ENCODE measurements at places on chromosomes 11 and 22. TPM values are rescaled to one million over a fixed set of nuclear protein-coding genes. Genes with fewer than 3 reads are reported as not detected.

Gene GGTLC3
- not detected for polyA plus RNA-seq

Gene RANBP1
- polyA plus RNA-seq: 419 TPM

Gene EI24
- 89.7 TPM for polyA plus RNA-seq

Gene DUSP18
- polyA plus RNA-seq: 14.9 TPM

Gene RAD9A
- polyA plus RNA-seq: 10.3 TPM

Gene CD81
- polyA plus RNA-seq: 689 TPM

Gene IFITM10
- polyA plus RNA-seq: 0.59 TPM

Gene BRSK2
- 0.55 TPM for polyA plus RNA-seq

Gene RIC3
- not detected for polyA plus RNA-seq

Gene SCGB1C1
- not detected for polyA plus RNA-seq

Gene TSGA10IP
- polyA plus RNA-seq: 0.21 TPM

Gene LMF2
- polyA plus RNA-seq: 82.6 TPM

Gene BDNF
- 91.9 TPM for polyA plus RNA-seq

DNA sequence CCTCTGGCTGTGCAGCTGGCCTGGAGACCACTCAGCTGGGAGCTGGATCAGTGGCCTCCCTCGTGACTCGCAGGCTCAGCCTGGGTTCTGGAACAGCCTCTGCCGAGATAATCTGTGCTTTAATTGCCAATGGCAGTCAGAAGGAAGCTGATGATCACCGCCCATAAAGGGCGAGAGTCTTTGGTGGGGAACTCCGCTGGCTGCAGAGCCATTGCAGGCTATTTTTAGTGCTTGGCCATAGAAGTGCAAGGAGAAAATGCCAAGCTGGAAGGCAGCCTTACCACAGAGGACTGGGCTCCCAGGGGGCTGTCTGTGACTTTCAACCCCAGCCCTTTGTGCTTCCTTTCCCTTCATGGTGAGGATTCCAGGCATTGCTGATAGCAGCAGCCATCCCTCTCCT, 62.2 kb upstream of the TENM4 start:
- no peak for DNase-seq

- no peak for DNase-seq
Measured at GRCh38 chr22:20182365-20182764, 31.5 kb upstream of the CCDC188 start.

GRCh38 chr11:95466416-95466815, 235.4 kb upstream of the SESN3 start:
- DNase-seq: no peak

DNA sequence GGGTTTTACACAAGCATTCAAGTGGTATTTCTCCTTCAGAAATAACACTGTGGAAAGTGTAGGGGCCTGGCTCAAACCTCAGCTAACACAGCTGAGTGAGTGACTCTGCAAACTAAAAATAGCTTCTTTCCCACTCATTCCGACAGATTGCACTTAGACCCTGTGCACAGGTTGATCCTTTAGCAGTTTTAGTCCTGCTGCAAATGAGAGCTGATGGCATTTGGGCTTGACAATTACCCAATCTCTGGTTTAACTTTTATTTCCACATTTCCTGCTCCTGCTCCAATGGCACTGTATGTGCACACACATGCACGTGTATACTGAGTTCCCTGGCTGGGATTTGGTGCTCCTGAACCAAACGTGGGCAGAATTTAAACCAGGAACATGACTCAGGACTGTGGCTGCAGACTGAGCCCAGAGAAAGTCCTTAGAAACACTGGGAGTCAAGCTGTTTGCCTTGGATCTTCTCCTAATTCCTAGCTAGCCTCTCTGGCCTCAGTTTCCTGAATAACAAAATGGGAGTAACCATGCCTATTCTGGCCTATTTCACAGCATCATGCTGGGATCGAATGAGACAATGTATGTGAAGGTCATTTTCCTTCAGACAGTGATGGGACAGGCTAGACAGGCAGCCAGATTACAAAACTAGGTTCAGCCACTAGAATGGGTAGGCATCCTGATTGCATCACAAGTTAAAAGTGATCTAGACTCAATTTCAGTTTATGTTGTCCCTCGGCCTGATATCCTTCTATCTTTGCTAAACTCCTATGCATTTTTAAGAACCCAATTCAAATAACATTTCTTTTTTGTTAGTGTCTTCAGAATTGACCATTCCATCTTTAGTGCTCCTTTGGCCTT, 58.2 kb downstream of the SERGEF start:
- peak; percentile 40 for DNase-seq

DNA sequence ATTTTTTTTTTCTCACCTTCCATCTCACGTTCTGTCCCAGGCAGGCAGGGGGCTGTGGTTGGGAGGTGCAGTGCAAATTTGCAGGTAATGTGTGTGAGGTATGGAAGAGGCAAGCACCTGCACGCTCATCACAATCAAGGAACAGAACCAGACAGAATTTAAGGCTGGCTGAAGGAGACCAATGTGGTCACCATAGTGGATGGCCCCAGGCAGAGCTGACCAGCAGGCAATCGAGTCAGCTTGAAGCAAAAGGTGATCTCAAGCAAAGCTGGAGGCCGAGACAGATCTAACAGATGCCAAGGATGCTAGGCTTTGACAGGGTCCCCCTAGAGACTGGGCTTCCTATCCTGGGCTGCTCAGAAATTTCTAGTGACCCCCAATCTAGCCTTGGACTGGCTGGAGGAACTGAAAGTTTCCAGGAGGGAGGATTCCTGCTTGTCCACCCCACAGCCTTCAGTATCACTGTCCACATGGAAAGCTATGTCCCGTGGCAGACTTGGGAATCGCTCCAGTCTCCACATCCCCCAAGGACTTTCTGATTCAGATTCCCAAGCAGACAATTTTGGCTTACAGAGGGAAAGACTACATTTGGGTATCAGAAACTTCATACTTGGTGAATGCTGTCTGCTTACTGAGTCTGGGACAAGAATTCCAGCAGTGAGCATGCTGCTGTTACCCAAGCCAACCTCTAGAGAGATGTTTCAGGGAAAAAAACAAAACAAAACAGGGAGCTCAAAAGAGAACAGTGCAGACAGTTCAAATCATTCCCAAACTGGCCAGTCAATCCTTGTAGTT, 9.0 kb upstream of the MICAL3 start:
- peak; percentile 41 for DNase-seq

GRCh38 chr11:36019005-36019596, 75.2 kb downstream of the LDLRAD3 start:
- DNase-seq: no peak

GRCh38 chr11:78961937-78962701, 387.5 kb upstream of the NARS2 start:
- DNase-seq: peak; percentile 48

DNA sequence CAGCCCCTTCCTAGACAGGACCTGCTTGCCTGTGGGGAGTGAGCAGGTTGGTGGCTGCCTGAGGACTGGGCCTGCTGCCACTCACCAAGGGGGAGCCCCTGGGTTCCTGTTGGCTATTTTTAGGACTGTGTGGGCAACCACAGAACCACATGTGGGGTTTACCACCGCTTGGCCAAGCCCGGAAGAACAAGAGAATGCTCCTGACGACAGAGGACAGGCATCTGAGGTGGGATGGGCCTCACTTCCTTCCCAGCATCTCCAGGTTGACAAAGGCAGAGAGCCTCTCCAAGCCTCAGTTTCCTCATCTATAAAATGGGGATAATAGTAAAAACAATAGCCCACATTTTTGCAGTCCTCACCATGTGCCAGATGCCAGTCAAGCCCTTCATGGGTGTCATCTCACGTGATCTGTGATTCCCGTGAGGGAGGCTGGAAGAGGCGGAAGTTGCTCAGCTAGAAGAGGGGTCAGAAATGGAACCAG, 43.6 kb downstream of the LRRC32 start:
- DNase-seq: peak; percentile 29

DNA sequence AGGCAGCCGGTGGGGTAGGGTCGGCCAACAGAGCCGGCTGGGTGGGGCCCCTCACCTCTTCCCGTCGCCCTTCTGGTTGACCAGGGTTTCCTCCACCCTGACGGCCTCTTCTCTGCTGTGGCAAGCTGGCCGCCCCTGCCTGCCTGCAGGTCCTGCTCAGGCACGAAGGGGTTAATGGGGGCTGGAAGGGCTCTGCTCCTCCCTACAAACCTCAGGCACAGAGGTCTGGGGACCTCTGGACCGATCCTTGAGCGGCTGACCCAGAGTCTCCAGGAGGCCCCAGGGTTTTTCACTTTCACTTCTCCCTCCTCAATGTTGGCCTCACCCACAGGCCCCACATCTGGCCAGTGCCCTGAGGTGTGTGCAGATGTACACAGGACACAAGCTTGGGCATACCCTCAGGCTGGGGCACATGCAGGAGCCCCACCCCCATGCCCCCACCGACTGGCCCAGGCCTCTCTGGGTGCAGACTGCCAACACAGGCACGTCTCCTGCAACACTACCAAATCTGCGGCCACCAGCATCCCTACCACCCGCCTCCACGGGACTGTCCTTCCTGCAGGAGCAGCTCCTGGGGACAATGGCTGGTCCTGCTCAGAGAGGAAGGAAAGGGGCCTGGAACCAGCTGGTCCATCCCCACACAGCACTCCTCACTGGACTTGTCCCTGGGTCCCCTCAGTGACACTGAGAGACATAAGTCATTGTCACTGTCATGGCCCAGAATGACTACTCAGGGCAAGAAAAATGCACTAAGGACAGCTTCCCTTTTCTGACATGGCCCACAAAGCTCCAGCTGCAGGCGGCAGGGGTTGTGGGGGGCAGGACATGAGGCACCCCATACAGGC, 3.2 kb upstream of the TBX1 start:
- no peak for DNase-seq

- no peak for DNase-seq
Measured at GRCh38 chr11:121476379-121477032, 23.7 kb upstream of the SORL1-AS1 start.

GRCh38 chr11:129249351-129249750, 57.2 kb upstream of the ARHGAP32 start:
- peak; percentile 87 for DNase-seq

DNA sequence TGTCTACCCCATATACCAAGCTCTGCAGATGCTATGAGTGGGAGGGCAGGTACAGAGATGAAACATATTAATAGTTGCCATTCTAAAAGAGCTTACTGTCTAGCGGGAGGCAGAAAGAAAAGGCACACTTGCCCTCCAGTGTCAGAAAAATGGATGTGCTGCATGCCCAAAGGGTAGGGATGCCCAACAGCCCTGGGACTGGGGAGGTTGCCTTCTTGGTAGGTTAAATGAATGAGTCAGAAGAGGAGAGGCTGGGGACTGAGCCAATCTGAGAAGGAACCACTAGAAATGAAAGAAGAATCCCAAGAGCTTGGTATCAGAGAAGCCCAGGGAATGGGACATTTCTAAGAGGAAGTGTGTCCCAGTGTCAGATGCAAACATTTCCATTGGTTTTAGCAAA, 1.2 kb downstream of the BIRC3 start:
- DNase-seq: peak; percentile 48

DNA sequence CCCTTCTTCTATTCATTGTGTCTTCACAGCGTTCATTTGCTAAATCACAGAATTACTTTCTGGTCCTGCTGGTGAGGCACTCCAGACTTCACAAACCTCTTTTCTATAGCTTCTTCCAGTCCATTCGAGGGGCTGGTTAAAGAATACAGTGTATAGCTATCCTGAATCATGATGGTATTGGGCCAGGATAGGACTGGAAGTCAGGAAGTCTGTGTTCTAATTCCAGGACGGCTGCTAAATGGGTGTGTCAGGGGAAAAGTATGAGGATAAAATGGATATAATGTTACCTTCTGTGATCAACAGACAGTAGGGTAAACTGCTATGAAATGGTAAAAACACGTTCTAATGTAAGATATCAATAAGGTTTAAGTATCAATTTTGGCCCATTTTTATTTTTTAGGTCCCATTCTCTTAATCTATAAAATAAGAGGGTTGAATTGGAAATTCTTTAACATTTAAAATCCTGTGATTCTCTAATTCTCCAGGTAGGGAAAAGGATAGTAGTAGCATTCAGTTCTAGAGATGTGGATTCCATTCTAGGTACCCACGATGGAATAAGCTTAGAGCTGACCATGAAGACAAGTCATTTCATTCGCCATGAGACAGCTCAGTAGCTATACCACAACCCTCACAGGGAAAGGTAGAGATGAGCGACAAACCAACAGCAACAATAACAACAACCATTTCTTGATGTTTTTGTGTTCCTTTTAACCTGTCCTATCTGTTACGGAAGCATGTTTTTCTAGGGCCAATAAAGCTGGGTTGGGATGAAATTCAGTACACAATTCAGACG, 96.1 kb downstream of the SLC1A2 start:
- DNase-seq: peak; percentile 35

DNA sequence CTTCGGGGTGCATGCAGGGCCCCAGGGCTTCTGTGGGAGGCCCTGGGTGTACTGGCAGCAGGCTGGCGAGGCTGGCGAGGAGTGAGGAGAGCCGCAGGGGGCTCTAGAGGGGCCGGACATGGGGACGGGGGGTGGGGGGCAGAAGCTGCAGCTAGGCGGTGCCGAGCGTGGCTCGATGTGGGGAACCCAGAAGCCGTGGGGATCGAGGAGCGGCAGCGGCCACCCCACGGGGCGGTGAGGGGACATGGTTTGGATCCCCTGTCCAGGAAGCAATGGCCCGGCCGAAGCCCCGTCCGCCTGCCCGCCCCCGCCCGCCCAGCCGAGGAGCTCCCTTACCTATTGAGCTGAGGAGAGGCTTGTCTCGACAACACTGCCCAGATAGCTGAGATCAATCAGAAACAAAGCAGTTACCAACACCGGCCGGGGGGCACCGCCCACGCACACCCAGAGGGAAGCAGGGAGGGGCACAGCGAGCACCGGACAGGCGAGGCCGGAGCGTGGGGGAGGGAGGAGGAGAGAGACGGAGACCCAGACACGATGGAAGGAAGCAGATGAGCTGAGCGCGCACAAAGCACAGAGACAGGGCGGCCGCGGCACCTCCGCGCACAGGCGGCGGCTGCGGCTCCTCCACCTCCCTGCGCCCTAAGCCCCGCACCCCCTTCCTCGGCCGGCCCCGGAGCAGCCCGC, 38.7 kb downstream of the IGSF9B start:
- DNase-seq: no peak

GRCh38 chr22:36379593-36380361, 8.0 kb downstream of the MYH9 start:
- DNase-seq: peak; percentile 59

DNA sequence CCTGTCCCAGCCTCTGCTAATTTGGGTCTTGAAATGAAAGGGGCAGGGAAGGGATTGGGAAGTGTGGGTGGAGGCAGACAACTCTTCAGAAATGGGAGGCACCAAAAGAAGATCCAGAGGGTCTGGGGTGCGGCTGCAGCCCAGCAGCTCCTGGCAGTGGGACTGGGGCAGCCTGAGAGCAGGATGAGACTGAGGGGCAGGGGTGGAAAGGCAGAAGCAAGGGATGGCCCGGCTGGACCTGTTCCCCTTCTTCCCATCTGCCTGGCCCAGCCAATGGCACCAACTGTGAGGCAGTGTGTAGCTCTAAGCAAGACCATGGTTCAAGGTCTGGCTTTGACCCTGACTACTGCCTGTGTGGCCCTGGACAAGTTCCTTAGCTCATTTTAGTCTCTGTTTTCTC, 160.4 kb downstream of the ENTHD1 start:
- no peak for DNase-seq

- DNase-seq: no peak
Measured at GRCh38 chr11:122232985-122233384, 117.0 kb upstream of the BLID start.

GRCh38 chr11:1574238-1574932, 2.3 kb upstream of the DUSP8 start:
- peak; percentile 23 for DNase-seq
